ENCODE measurements at places on chromosomes 11 and 22. TPM values are rescaled to one million over a fixed set of nuclear protein-coding genes. Genes with fewer than 3 reads are reported as not detected.

GRCh38 chr11:112554586-112554985 lies 293.9 kb upstream of the PLET1 start:
- DNase-seq: peak; percentile 63

DNA sequence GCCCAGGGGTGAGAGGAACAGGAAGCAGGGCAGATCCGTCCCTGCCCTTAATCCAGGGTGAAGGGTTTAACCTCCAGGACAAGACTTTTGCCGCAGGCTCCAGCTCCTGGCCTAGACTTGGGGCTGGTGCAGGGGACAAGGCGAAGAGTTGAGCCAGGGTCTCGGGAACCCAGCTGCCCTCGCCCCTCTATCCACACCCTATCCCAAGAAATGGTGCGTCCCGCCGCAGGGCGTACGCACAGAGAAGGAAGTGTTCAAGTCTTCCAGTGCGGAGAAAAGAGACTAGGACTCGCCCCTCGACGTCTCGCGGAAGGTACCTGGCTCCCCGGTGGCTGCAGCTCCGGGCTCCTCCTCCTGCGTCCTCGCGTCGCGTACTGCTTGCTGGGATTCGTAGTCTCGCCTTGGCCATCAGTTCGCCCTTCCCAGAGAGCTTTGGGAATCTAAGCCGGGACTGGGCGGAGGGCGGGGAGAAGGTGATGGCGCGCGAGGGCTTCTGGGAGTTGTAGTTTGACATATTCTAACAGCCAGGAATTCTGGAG lies at the start of gene ZMAT5:
Gene ZMAT5, minus strand, starts transcription at position 376 of the 539 bp plus-strand sequence. CDS start 18,463 bp downstream, outside the sequence.
- peak; percentile 98 for DNase-seq

Gene CLDN5
- total RNA-seq: not detected

DNA sequence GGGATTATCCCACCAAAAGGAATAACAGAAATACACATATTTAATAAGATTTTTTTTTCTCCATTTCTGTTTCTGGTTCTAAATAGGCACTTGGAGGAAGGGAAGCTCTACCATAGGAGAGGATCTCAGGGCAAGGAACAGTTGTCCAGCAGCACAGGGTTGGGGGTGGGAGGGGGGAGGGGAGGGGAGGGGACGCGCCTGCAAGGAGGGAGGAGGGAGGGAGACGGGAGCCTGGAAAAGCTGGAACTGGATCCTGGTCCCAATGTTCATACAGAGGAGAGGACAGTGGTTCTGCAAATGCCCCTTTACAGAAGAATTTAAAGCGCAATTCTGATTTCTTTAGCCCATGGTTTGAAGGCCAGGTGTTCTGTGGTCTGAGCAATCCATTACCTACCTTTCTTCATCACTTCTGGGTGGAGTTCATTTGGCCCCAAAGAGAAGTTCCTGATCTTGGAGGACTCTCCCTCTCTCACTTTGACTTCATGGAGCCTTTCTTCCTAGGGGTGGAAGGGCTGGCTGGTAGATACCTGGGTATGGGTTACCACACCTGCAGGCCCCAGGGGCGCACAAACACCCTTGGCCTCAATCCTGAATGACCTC lies 348.9 kb upstream of the NCAM1 start:
- no peak for DNase-seq
